ENCODE measurements at places on chromosomes 16 and 17.

GRCh38 chr17:50697062-50697461 lies 10.7 kb downstream of the ANKRD40 start:
- DNase-seq = no peak

DNA sequence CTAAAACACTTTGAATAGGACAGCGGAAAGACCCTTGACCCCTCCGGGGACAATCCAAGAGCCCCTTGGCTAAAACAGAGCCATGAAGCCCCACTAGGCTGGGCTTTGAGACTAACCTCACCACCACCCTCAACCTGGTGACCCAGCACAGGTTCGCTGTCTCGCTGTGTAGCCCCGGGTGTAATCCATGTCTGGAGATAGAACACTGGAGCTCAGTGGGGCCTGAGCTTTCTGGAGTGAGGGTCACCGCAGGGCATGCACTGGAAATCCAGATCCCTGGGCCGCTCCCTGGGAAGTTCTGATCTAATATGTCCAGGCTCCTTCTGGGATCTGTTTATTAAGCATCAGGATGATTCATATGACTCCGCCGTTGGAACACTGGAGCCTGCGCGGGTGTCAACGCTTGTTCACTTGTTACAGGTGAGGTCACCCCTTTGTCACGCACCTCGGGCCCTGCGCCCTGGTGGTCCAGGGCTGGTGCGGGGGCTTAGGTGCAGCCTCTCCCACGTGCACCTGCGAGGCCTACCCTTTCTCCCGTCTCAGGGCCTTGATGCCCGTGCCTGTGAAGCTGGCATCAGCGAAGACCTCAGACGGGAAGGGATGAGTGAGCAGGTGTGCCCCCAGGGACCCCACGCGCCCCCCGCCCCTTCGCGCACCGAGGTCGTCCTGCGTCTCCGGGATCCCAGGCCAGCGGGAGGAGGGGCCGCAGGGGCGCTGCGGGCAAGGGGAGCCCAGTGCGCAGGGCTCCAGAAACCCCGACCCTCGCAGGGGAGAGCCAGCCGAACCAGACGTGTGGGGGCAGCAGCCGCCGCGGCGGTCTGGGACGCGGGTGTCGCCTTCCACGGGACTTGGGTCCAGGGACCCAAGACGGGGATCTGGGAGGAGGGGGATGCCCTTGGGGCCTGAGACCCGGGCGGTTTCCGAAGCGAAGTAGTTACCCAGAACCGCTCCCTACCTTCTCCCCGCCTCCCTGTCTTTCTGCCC lies 224.1 kb upstream of the FOXF1 start:
- DNase-seq = no peak

DNA sequence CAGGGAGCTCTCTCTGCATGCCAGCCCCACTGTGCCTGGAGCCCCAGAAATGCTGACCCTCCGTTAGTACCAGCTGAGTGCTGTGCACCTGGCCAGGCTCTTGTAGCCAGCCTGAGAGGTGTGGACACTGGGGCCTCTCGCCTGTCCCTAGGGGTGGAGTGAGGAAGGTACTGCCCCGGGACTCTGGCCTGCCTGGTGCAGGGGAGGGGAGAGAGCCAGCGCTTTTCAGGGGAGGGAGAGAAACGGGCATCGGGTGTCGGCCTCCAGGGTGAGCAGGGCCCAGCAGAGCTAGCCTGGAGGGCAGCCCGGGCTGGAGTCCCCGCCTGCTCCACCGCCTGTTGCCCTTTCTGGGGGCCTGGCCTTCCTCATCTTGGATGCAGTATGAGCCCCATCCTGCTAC lies 13.1 kb downstream of the MAP2K3 start:
- no peak for DNase-seq

GRCh38 chr17:6536053-6536452 lies 20.3 kb downstream of the PITPNM3 start:
- no peak for DNase-seq

DNA sequence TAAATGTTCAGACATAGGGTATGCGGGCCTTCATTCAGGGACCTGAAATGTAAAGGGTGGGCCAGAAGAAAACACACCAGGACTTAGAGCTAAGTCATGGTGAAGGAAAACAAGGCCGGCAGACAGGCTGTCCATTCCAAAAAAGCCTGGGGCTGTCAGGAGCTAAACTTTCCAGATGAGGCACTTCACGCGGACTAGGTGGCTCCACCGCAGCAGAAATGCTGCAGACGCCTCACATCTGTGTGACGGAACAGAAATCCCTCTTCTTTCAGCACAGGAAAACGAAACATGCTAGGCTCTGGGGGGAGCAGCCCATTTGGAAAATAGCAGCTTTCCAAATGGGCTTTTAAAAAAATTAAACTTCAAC lies 88.7 kb downstream of the HS3ST3A1 start:
- no peak for DNase-seq

- no peak for DNase-seq
Observed at GRCh38 chr17:30840771-30841170, 9.0 kb downstream of the ATAD5 start.

Measured in large intestine (tissue), 12 donors.